ENCODE measurements at places on chromosomes 2 and 18. TPM values are rescaled to one million over a fixed set of nuclear protein-coding genes. Genes with fewer than 3 reads are reported as not detected.

GRCh38 chr18:56727399-56727798 is 76.2 kb downstream of the WDR7 start:
- no peaks in the 10 kb centered on the region for H3K27me3 ChIP-seq
- H3K27ac ChIP-seq, result no peak overlapping the region
- no peaks in the 10 kb centered on the region for H3K4me1 ChIP-seq
- H3K36me3 ChIP-seq, result peaks cover 13% of the 10 kb centered on the region
- DNase-seq, result no peak
- H3K4me3 ChIP-seq, result no peak overlapping the region

DNA sequence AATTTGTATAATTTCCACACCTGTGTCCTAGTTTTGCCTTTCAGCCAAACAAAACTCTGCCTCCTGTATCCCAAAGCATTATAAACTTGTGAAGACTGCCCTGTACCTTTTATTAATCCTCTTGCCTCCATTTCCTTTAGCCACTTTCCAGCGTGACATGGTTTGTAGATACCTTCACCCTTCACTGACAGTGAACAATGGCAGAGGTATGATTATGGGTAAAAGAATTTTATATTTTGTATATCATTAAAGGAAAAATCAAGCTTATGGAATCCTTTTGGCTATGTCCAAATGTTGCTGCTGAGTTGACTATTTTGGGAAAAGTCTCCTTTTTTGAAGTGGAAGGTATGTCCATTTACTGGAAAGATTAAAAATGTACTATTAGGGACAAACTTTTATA is 251.7 kb downstream of the HNMT start:
- H3K4me3 ChIP-seq, result no peak overlapping the region
- DNase-seq, result no peak
- no peak overlapping the region for H3K27ac ChIP-seq
- no peaks in the 10 kb centered on the region for H3K4me1 ChIP-seq
- no peaks in the 10 kb centered on the region for H3K27me3 ChIP-seq
- no peaks in the 10 kb centered on the region for H3K36me3 ChIP-seq

GRCh38 chr2:162073888-162074631 is at the start of gene DPP4:
DPP4 (minus strand) TSS chr2:162074215; CDS start chr2:162073981, 234 bp downstream.
- peaks cover 44% of the 10 kb centered on the region for H3K27me3 ChIP-seq
- no peaks in the 10 kb centered on the region for H3K36me3 ChIP-seq
- H3K4me1 ChIP-seq, result peaks cover 41% of the 10 kb centered on the region
- H3K27ac ChIP-seq, result peak within 1 kb of the TSS; percentile 82
- peak; percentile 78 for DNase-seq

GRCh38 chr18:9449600-9450414 is 25.5 kb upstream of the RALBP1 start:
- no peaks in the 10 kb centered on the region for H3K27me3 ChIP-seq
- no peaks in the 10 kb centered on the region for H3K36me3 ChIP-seq
- no peak overlapping the region for H3K4me3 ChIP-seq

- no peak overlapping the region for H3K27ac ChIP-seq
- no peaks in the 10 kb centered on the region for H3K27me3 ChIP-seq
- DNase-seq, result no peak
- H3K4me3 ChIP-seq, result no peak overlapping the region
These were observed 285.5 kb downstream of the MREG start for GRCh38 chr2:215727507-215728503.

DNA sequence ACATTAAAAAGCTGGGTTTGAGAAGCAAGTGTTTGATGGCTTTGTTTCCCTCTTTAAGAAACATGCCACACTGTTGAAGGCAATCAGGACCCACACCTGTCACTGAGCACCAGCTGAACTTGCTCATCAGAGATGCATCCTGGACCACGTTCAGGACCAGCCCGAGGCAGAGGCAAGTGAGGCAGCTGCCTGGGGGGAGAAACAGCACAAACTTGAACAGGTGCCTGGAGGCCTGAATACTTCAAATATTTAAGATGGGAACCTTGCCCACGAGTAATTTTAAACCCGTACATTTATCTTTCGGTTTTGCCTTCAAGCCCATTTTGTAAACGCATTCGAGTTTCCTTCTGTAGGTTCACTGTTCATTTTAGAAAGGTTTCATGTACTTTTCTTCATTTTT is 421.3 kb downstream of the NYAP2 start:
- no peaks in the 10 kb centered on the region for H3K4me1 ChIP-seq
- H3K27ac ChIP-seq, result no peak overlapping the region
- no peak for DNase-seq
- H3K36me3 ChIP-seq, result no peaks in the 10 kb centered on the region
- no peaks in the 10 kb centered on the region for H3K27me3 ChIP-seq

Gene APCDD1
- 139 TPM for total RNA-seq

Gene BMP10
- not detected for total RNA-seq

Gene EDAR
- total RNA-seq, result 4.8 TPM

Data from type B pancreatic cell (in vitro differentiated cells).